T47D (cell line): ENCODE measurements at places on chromosomes 16 and 17.

DNA sequence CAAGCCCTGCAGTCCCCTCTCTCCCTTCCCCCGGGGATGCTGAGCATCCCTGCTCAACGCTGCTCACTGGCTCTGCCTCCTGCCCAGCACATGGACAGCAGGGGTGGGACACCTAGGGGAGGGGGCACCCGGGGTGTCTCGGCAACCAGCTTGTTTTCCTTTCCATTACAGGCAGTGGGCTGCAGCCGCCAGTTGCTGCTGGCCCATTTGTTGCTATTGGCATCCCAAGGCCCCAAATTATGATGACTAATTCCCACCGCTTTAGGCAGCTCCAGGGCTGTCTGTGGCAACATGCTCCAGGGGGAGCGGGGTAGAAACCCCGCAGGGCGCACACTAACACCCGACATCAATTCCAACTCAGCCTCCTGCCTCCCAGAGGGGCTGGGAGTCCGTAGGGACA, 4.9 kb downstream of the SDK2 start:
- no peak for DNase-seq

DNA sequence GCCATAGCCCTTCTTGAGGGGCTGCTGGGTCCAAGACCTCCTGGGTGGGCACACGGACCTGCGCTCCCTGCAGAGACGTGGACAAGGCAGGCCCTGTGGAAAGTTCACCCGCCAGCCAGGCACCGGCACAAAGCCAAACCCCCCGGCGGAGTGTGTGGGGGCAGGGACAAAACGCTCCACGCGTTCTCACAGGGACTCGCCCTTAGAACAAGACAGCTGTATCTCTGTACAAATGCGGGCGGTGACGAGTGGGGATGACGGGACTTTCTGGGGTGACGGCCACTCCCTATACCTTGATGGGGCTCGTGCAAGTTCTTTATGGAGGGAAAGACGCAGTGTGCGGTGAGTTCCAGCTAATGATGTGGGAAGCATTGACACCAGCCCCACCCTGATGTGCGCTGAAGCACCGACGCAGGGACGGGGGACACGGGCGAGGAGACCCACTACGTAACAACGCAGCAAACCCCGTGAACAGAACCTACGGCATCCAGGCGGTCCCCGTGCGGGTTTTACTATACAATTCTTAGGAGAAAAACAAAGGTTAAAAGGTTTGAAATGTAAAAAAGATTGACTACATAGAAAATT, 49.4 kb downstream of the LMF1 start:
- DNase-seq = no peak

GRCh38 chr17:44199553-44200477, at the start of gene ATXN7L3:
Gene ATXN7L3 (minus strand): TSS chr17:44199884. CDS start chr17:44198070, 1,814 bp downstream.
- peak; percentile 99 for DNase-seq

DNA sequence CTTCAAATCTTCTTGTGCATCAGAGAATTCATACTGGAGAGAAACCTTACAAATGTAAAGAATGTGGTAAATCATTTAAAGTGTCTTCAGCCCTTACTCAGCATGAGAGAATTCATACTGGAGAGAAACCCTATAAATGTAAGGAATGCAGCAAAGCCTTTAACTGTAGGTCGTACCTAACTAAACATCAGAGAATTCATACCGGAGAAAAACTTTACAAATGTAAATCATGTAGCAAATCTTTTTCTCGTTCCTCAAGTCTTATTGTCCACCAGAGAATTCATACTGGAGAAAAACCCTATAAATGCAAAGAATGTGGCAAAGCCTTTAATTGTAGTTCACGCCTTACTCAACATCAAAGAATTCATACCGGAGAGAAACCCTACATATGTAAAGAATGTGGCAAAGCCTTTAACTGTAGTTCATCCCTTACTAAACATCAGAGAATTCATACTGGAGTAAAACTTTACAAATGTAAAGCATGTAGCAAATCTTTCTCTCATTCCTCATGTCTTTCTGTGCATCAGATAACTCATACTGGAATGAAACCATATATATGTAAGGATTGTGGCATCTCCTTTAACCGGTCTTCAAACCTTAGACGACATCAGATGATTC, 118.5 kb upstream of the ZNF267 start:
- DNase-seq = no peak

- DNase-seq = no peak
Measured at GRCh38 chr17:38435795-38436194, 7.5 kb downstream of the ARHGAP23 start.

DNA sequence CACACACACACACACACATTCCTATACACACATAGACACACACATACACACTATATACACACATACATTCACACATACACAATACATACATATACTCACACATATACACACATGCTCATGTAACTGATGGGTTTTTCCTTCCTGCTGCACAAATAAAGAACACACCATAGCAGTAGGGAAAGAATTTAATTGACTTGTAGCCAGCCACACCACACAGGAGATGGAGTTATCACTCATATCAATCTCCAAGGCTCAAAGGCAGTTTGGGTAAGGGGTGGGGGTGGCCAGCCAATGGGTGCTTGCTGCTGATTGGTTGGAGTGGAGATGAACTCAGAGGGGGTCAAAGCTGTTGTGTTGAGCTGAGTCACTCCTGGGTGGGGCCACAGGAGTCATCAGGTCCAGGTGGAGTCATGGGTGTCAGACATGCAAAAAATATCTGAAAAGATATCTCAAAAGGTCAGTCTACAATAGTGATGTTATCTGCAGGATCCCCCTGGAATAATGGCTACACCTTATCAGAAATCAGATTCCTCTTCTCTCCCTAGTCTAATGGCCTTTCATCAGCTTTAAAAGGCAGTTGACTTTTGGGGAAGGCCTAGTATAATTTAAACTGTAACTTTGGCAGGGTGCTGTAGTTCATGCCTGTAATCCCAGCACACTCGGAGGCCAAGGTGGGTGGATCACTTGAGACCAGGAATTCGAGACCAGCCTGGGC, 46.1 kb downstream of the WSB1 start:
- DNase-seq = no peak

- DNase-seq = peak; percentile 72
Measured at GRCh38 chr17:27473748-27474609, 17.7 kb downstream of the KSR1 start.

DNA sequence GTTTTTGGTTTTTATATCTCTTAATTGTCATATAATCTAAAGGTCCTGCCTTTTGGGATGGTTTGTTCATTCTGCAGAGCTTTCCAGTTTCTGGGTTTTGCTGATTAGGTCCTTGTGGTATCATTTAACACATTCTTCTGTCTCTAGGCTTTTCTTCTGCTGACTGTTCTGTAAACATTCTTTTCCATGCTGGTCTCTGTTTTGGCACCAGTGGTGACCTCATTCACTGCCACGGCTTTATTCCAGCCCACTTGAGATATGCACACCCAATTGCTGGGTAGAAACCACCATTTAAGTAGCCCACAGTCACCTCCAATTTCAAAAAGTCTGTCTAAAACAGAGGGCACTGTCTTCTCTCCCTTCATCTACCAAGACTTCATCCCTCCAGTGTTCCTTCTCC, 31.1 kb upstream of the COX10 start:
- no peak for DNase-seq

DNA sequence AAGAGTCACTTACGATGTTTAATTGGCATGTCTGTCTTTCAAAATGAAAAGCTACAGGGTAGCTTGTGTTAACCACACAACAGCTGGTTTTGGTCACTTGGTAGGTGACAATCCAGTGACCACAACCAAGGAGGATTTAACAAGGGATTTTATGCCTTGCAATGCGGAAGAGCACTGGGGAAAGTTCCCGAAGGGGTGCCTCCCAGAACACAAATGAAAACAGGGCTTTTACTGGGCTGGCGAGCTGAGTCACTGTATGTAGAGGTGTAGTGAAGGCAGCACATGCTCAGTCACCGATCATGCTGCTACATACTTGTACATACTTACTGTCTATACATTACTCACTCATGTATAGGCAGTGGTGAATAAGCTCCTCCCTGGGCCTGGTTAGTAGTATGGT, 483.5 kb downstream of the CDH13 start:
- no peak for DNase-seq

DNA sequence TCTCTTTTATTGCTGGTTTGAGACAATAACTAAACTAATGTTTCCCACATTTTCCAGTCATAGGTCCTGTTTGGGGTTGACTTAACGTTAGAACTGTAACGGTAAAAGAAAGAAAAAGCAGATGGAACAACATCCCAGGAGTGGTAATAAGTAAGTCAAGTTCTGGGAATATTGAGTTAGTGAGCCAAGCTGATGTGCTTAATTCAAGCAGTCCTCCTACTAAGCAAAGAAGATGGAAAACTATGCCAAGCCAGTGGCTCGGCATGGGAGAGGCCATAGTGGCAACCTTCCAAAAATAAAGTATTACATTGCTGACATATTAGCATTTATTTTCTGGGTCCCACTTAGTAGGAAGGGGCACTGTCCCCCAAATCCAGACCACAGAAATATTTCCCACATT, 161.7 kb upstream of the CDH5 start:
- no peak for DNase-seq

DNA sequence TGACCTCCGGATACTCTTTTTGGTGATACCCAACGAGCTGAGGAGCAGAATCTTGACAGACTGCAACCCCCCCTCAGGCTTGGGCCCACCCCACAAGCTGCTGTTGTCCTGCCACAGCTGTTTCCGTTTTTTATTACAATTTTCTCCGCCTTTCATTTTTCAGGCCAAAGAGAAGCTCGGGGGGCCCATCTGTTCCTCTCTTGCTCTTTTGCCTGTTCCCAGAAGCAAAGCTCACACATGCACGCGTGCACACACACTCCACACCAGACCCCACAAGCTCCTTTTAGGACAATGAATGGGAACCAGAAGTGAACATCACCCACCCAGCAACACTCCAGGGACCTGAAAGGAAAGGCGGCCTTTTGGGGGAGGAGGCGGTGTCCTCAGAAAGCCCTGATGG, 16.3 kb downstream of the SOX9 start:
- DNase-seq = no peak

DNA sequence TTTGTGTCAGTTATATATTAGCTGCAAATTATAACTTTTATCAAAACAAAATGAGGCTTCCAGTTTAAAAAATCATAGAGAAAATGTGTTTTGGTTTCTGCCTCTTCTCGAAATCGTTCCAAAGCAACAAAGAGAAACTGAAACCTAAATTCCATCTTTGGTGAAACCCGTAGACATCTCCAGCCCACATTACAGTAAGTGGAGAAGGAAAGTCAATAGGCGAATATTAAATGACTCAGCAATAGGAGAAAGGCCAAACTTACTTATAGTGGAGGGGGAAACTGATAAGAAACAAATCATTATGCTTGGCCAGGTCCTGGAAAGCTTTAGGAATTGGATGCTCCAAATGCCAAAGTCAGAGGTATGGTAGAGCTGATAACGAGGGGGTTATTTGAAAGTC, 103.0 kb upstream of the SHISA6 start:
- no peak for DNase-seq
